ENCODE measurements at places on chromosomes 1 and 21.
A peak's percentile ranks its signal among the peaks of the same experiment; 100 is the strongest.

DNA sequence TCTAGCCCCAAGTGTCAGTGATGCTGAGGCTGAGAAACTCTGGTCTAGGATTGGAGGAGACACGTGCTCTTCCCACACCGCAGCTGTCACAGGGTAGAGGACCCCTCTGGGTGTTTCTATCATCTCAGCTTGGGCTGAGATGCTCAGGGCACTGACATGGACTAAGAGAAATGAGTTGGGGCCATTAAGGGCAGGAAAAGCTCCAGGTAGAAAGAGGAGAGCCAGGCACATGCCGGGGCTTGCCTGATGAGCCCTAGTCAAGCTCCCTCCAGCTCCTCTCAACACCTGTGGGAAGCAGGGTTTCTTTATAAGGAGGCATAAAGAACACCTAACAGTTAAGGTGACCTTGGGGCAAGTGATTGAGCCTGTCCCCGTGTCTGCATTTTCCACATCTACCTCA, 17.3 kb downstream of the ABCA4 start:
- no peak for DNase-seq

- no peak for DNase-seq
Measured at GRCh38 chr1:148307583-148308185, 155.6 kb upstream of the NBPF11 start.

GRCh38 chr21:41112740-41113692, 54.9 kb upstream of the BACE2 start:
- DNase-seq = no peak

GRCh38 chr1:115764541-115764940, 4.0 kb downstream of the CASQ2 start:
- DNase-seq = peak; percentile 83

- no peak for DNase-seq
Measured at GRCh38 chr1:210241121-210241520, 8.5 kb downstream of the SERTAD4 start.

DNA sequence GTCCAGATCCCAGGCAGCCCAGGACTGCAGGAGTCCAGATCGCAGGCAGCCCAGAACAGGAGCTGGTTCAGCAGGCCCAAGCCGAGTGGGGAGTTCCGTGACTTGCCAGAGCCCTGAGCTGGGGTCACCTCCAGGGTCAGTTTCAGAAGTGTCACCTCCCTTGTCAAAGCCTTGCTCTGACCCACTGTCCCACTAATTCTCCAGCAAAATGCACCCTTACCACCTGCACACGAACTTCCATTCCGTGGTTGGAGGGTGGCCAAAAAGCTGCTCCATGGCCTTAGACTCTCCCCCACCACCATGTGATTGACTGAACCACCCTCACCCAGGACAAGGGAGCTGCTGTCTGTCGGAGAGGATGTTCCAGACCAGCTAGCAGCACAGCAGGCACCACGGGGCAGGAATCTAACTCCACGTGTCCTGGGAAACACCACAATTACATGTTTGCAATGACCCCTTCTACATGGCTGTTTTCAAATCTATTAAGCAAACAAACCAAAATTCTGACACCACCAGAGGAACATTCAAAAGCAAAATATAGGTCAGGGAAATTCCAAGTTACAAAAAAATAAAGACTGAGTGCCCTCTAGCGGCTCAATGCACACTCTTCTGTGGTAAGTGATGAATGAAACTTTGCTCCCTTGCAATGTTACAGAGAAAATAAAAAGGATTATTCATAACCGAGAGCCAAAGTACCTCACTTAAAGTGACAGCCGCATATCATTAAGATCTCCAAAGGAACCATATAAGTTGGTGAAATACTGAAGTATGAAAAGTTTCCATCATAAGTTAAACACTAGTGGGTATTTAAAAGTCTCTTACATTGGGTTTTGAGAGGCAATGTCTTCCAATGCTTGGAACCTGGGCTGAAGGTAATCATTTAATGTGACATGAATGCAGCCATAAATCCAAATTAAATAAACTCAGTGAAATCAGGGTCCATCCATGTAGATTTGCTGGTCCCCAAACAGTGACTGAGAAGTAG, 76.3 kb downstream of the NPHP4 start:
- DNase-seq = peak; percentile 69

GRCh38 chr1:93992190-93992589, 83.0 kb upstream of the GCLM start:
- no peak for DNase-seq

DNA sequence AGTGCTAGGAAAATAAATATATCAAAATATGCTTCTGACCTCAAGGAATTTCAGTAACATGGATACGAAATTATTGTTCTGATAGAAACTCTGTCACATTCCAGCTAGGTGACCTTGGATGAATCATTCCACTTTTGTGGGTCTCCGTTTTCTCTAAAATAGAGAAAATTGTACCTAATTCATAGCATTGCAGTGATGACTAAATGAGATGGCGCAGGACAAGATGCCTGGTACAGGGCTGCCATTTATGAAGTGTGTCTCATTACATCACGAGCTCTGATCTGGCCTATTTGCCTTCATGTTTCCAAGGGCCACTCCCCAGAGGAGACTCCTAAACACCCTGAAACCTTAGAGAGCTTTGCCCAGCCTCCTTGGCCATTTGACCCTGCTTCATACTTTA, 480.0 kb upstream of the USP24 start:
- no peak for DNase-seq

- no peak for DNase-seq
Measured at GRCh38 chr1:68959461-68960030, 462.7 kb upstream of the DEPDC1 start.

GRCh38 chr21:43758111-43758641, 17.9 kb downstream of the CSTB start:
- DNase-seq = no peak

GRCh38 chr1:204146309-204146708, 5.5 kb downstream of the ETNK2 start:
- DNase-seq = no peak

Data from PC-3 (cell line).